Astrocyte (in vitro differentiated cells and primary cell): ENCODE measurements at places on chromosomes 3 and 15.

GRCh38 chr3:177150218-177150916, 46.9 kb downstream of the TBL1XR1 start:
- peak; percentile 31 for DNase-seq

- no peak for DNase-seq
Measured at GRCh38 chr3:77514766-77515165, 474.9 kb downstream of the ROBO2 start.

GRCh38 chr3:32686713-32687112, 1.7 kb downstream of the CNOT10 start:
- no peak for DNase-seq

DNA sequence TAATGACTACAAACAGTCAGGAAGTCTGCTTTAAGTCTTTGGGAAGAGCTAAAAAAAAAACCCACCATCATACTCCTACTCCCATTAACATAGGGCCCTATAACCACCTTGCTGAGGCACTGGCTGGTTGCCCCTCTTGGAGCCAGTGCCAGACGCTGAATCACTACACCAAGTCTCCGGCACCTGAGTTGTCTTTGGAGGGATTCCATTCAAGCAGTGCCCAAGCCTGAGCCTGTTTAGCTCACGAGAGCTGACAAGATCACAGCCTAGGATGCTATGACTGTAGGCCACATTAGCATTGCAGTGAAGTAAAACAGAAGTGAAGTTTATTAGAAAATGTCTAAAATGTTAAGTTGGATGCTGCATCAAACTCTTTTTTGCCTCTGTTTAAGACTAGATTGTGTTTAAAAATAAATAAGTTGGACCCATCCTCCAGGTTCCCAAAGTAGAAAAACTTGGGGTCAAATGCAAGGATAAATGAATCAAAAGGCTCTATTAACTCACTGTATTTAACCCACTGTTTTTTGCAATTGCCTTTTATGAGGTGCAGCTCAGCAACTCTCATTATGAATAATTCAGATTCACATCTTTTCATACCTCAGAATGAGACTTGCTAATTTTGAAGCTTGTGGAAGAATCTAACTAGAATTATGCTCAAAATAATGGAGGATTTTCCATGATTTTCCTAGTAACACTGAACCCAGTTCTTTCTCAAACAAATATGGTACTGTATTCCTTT, 461.9 kb downstream of the FOXP1 start:
- DNase-seq, result no peak

GRCh38 chr3:140724856-140725812, 47.3 kb downstream of the TRIM42 start:
- DNase-seq, result no peak

DNA sequence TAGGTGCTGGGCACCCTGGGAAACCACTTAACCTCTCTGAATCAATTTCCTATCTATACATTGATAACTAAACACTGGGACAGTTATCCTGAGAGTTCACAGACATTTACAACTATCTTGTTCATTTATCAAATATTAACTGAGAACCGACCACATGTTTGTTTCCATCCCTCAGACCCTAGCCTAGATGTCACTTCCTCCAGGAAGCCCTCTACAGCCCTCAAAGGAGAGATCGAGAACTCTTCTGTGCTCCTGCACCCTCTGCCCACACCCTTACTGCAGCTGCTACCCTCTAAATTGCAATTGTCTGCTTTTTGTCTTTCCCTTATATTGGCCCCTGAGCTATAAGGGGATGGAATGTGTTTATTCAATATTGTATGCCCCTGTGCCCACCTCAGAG, 46.1 kb downstream of the SRGAP3 start:
- DNase-seq, result no peak

DNA sequence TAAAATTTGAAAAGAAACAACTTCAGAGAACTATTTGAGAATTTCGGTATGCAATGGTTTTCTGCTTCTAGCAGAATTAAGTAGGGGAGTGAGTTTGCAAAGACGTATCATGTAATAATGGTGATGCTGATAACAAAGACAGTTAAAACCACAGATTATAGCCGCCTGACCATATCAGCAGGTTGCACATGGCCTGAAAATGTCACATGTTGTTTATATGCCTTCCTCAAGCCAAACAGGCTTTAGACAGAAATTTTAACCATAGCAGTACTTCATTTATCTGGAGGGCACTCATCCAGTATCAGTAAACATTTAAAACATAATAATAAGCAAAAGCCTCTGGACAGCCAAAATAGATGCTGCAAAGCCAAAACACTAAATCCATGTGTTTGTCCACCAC, 131.7 kb downstream of the RYR3 start:
- no peak for DNase-seq

- DNase-seq, result no peak
Measured at GRCh38 chr3:58537412-58538301, 667 bp upstream of the ACOX2 start.

DNA sequence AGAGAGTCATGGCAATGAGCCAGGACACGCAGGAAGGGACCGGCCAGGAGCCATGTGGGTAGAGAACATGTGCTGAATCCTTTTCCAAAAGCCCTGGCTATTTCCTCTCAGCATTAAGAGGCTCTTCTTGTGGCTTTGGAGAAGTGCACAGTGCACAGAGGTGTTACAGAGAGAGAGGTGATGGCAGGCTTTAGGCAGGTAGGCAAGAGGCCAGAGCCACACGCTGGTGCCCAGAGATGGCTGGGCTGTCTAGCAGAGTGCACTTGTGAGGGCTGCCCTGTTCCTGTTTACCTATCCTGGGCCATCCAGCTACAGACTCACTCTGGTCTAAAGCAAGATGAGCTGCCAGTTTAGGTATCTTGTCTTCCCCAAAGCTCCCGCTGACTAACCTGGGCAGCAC, 402.6 kb downstream of the OCA2 start:
- no peak for DNase-seq

DNA sequence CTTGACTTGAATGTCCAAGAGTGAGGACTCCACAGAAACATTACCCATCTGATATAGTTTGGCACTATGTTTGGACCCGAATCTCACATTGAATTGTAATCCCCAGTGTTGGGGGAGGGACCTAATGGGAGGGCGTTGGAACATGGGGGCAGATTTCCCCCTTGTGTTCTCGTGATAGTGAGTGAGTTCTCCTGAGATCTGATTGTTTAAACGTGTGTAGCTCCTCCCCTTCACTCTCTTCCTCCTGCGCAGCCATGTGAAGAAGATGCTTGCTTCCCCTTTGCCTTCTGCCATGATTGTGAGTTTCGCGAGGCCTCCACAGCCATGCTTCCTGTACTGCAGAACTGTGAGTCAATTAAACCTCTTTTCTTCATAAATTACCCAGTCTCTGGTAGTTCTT, 273.9 kb upstream of the TBC1D5 start:
- no peak for DNase-seq

DNA sequence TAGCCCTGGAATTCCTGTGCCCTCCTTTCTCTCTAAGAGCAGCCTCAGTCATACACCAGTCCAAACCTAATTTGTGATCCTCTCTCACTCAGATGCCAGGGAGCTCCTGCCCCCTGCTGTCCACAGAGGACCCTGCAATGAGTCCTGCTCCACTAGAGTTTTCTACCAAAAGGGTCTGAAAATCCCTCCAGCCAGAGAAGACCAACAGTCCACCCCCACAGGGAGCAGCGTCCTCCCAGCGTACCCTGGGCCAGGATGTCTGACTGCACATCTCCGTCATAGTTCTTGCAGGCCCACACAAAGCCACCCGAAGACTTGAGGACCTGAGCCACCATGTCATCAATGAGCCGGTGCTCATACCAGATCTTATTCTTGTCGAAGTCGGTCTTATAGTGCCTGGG, 15.4 kb downstream of the IDH2 start:
- no peak for DNase-seq

DNA sequence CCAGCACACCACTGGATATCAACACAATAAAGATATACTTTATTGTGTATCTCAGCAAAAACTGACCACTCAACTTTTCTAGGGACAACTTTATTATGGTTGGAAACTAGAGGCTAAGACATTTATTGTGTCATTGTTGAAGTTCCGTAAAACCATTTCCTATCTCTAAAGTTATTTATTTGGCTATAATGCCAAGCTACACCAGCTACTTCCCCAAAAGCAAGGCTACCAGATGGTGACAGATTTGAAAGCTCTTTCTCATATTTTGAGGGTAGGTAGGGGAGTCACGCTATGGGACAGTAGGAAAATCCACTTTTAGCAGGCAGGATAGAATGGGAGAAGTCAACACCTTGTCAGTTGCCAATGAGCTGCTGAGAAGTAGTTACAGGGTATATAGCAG, 834.6 kb upstream of the CFAP20DC start:
- DNase-seq, result no peak

- peak; percentile 23 for DNase-seq
Measured at GRCh38 chr15:34241376-34242330, 16.8 kb downstream of the EMC4 start.

DNA sequence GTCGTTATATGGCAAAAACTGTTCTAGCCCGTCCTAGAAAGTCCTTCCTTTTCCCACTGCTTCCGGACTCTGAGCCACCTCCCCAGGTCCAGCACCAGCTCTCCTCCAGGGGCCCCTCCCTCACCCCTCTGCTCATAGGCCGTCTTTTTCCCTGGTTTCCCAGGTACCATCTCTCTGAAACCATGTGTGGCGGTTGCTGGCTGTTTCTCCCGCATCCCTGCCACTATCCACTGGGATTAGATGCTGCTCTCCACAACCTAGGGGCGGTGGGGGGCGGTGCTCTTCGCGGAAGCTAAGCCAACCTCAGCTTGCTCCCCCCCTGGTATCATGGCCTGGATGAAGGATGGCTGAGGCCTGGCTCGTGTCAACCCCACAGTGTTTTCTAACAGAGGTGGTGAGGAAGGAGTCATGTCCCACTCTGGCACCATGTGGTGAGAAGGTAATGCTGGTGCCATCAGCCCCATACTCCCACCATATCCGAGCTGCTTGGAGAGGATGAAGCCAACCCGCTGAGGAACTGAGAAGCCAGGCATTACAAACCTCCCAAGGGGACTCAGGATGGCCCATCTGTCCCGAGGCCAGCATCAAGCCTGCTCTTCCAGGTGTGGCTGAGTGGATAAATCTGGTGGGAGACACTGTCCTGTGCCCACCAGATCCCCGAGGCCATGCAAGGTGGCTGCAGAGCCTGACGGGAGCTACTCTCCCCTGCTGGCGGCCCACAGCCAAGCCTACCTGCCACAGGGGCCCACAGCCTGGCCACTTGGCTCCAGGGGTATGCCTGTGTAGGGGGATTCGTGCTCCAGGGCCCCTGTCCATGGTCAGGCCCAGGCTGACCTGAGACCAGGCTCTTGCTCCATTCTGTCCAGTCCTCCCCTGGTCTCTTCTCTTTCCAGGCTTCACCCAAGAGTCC, 27.9 kb upstream of the SLC41A3 start:
- no peak for DNase-seq

GRCh38 chr15:74950078-74950908, 6.3 kb downstream of the RPP25 start:
- peak; percentile 27 for DNase-seq

DNA sequence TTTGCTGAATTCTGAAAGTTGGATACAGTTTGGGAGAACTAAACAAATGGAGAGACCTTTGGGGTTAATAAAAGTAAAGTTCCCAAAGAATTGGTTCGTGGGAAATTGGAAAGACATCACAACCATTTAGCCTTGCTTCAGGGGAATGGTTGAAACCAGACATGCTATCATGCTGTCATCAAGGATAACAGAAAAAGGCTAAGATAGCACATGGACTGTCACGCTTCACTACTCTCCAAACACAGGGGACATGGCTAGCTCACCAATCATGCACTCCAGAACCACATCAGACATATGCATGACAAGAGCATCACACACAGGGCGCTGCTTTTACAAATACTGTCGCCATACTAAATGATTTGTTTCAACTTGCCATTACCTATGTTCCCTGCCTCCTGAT, 671.7 kb upstream of the ROBO1 start:
- DNase-seq, result no peak

- no peak for DNase-seq
Measured at GRCh38 chr3:171676601-171677175, 133.6 kb downstream of the PLD1 start.
